Non-pigmented ciliary epithelial cell (primary cell): ENCODE measurements at places on chromosomes 7 and 10.

GRCh38 chr7:79282070-79282694 lies 171.3 kb downstream of the MAGI2 start:
- DNase-seq: peak; percentile 68

DNA sequence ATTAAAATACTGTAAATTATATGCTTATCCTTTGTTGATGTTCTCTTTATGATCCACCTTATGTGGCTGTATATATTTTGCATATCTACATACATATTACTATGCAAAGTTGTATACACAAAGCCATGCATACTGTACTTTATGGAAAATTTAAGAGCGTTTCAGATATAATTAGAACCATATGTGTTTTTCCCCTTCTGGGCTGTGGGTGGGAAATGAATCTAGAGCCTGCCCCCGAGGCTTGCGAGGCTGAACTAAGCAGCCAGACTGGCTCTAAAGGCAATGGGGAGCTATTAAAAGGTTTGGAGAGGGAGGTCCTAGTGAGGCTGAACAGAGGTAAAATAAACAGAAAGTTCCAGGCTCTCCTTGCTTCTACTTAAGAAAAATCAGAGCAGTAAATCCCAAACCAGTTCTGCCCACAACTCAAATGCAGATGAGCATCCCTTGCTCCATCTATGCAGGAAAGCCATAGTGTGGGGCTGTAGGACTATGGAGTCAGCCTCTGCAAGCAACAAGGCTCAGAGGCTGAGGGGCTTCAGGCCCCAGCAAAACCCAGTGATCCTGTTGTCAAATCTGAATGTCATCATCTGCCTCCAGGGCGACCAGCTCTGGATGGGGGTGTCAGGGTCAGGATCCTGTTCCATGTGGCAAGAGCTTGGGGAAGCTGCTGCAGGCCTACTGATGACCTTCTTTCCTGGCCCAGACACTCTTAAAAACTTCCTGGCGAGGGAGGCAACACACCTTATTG lies 14.1 kb upstream of the DDIT4 start:
- no peak for DNase-seq

- no peak for DNase-seq
Measured at GRCh38 chr7:35613150-35613549, 81.8 kb downstream of the HERPUD2 start.

- DNase-seq: no peak
Measured at GRCh38 chr10:69736886-69737641, 64.6 kb upstream of the COL13A1 start.

DNA sequence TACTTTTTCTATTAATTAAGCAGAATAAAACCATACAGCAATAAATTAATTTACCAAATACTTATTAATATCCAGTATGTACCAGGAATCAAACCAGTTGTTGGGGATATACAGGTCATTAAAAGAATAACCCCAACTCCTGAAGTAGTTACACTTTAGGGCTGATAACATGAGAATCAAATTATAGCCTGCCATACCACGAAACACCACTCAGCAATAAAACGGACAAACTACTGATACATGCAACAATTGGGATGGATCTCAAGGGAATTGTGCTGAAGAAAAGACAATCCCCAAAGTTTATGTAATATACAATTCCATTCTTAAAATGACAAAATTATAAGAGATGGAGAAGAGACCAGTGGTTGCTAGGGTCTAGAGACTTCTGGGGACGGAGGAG lies 22.7 kb downstream of the MCMBP start:
- no peak for DNase-seq

DNA sequence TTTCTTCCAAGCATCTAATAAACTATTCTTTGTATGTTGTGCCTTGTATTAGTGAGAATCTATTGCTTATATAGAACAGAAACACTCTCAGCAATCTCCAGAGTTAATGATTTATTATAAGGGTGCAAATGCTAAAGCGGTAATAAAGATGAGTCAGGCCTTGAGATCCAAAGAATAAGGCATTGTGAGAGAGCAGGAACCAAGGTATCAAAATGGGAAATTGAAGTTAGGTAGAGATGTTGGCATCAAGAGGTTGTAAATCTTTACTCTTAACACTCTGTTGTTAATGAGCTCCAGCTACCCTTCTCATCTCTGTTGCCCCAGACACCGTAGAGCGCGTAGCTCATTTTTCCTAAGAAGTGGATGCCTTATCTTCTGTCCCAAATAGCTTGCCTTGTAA lies 375.2 kb downstream of the ARL4A start:
- DNase-seq: no peak

DNA sequence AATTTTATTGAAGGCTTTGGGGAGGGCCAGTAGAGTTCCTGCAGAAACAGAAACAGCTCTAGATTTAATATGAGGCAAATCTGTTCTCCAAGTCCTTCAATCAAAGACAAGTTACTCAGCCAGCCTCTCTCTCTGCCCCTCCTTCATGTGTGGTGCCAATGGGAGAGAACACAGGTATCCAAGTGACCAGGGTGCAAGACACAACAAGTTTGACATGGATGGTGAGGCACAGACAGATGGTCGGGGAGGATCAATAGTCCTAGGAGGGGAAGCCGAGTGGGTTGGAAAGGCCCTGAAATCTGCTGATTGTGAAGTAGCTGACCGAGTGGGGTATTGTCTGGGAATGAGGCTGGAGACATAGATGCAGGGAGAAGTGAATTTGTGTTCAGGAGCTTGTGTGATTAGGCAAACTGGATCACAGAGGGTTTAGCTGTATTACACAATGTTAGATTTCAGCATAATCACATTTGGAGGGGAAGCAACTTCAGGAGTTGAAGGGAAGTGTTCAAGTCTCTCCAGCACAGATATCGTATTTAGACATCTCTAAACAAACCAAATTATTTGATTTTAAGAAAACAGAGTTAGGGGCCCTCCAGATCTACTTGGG lies 1.5 kb downstream of the GIMAP1 start:
- DNase-seq: no peak

GRCh38 chr10:82505009-82505408 lies 630.0 kb downstream of the NRG3 start:
- DNase-seq: no peak

DNA sequence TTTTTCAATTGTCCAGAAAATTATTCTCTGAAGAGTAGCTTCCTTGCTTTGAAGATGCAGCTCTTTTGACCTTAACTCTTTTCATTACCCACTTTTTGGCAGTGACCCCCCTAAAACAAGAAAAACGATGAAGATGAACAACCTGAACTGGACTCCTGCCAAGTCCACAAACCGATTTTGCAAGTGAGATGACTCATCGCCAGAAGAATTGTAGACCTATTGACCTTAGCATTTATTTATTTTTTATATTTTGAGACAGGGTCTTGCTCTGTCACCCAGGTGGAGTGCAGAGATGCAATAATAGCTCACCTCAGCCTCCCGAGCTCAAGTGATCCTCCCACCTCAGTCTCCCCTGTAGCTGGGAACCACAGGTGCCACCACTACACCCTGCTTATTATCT lies 859.2 kb downstream of the GATA3 start:
- DNase-seq: no peak

DNA sequence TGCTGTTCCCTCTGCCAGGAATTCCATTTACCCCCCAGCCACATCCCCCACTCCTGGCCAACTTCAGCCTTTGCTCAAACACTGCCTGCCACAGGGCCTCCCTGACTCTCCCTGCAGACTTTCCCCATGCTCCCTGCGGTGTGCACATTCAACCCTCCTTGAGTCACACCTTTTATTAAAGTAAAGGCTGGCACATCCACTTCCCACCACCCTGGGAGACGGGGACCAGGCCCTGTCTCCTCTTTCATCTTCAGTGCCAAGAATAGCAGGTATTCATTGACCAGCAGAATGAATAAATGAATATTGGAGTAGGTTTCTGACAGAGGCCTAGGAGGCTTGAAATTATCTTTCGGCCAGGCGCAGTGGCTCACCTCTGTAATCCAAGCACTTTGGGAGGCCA lies 91.4 kb downstream of the GRK5 start:
- no peak for DNase-seq

DNA sequence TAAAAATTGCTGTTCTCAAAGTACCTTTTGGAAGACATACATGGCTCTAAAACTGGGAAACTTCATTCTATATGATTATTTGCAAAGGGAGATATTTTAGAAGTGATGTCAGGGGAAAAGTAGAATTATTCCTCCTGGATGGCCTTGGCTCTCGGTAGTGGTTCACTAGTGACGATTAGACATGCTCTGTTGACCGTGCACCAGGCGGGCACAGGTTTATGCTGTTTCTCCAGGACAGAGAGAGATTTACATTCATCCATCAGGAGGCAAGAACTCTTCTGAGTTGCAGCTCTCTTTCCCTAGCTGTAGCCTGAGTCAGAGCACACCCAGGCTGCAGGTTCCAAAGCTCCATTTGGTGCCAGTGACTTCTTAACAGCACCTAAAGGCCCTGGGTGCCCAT lies 184.9 kb upstream of the WDR11 start:
- DNase-seq: no peak

- no peak for DNase-seq
Measured at GRCh38 chr10:102291221-102291905, 46.0 kb downstream of the GBF1 start.

DNA sequence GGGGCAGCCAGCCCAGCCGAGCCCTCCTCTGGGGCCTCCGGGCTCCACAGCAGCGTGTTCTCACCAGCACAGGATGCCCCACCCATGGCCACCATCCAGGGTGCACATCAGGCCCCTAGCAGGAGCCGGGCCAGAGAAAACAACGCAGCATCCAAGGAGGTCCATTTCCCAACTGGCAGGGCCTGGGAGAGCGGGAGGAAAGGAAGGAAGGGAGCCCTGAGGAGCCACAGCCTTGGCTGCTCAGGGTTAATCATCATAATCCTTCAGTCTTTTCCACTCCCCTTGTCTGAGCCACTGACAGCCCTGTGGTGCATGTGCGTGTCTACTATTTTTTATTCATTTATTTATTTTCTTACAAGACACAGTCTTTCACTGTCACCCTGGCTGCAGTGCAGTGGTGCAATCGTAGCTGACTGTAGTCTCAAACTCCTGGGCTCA lies 3.6 kb downstream of the PLAC9 start:
- DNase-seq: no peak

DNA sequence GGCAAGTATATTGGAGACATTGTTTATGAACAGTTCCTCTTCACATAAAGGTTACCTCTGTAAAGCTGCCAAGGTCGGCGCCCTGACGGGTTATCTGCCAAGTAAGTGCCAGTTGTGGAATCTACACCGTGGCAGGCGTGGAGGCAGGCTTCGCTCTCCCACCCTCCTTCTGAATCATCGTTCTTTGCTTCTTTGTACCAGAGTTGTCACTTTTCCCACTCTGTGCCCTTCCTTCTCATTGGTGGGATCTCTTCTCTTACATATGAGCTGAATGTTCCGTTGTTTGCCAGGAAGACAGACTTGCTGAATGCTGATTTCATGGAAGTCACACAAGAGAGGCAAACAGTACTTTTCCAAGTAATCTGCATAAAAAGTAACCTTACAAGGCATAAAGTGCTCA lies 40.6 kb upstream of the PTPRZ1 start:
- no peak for DNase-seq

DNA sequence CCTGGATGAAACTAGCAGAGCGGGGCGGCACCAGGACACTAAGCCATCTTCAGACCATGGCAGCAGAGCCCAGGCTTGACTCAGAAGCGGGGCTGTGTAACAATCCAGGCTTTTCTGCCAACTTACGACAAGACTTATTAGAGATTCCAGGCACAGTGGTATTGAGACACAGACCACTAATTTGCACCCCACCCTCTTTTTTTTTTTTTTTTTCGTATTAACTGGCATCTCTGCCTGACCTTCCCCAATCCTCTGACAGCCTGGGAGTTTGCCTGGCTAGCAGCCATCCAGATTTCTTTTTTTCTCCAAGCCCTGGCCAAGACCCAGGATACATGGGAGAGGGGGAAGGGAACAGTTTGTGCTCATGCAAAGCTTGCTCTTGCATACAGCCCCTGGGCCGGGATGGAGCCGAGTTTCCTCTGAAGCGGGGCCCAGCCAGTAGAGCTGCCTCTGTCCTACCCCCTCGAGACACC lies 182.4 kb downstream of the PLXNA4 start:
- DNase-seq: no peak

DNA sequence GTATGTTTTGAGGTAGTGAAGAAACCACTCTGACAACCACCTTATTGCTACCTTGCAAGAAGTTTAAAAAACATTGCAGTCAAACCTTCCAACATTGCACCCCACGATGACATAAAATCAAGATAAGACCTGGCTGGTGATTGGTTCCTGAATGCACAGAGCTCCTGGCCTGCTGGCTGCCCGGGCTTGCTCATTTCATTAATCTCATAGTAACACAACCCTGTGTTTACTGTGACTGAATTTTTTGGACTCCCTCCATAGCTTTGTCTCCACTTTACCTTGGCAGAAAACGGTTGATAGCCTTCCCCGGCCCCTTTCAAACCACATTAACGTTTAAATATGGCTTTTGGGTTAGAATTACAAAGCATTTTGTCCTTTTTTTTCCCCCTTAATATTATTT lies 27.5 kb downstream of the VWA2 start:
- peak; percentile 30 for DNase-seq

DNA sequence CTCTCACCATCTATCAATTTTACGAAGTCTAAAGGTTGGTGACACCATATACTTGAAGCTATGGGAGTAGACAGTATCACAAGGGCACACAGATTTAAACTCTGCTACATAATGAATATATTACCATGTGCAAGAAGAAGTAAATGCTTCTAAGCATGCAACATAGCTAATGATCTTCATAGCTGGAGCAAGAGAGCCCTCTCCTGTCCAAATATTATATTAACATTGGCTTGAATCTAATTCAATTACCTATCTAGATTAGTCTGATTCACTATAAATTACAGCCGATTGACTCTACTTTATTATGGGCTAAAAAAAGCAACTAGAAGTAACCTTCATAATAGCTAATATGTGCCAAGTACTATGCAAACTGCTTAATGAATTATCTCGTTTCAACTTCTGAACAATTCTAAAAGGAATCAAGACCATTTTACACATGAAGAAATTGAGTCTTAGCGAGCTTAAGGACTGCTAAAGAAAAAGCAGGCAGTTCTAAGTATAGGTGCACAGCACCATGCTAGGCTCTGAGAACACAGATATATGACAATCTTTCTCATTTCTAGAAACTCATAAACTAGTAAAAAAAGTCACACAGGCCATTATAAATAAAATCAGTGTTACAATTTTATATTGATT lies 21.9 kb downstream of the FRA10AC1 start:
- DNase-seq: peak; percentile 9

DNA sequence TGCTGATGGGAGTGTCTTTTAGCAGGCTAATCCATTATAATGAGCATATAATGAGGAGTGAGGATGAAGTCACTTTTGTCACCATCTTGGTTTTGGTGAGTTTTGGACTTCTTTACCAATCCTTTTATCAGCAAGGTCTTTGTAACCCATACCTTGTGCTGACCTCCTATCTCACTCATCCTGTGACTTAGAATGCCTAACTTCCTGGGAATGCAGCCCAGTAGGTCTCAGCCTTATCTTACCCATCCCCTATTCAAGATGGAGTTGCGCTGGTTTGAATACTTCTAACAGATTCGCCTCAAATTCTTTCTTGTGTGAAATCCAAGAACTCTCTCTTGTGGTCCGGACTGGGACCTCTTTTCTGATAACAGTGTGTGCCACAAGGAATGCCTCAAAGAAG lies 253.1 kb upstream of the CACNA2D1 start:
- no peak for DNase-seq
